ENCODE measurements at places on chromosomes 7 and 10.

DNA sequence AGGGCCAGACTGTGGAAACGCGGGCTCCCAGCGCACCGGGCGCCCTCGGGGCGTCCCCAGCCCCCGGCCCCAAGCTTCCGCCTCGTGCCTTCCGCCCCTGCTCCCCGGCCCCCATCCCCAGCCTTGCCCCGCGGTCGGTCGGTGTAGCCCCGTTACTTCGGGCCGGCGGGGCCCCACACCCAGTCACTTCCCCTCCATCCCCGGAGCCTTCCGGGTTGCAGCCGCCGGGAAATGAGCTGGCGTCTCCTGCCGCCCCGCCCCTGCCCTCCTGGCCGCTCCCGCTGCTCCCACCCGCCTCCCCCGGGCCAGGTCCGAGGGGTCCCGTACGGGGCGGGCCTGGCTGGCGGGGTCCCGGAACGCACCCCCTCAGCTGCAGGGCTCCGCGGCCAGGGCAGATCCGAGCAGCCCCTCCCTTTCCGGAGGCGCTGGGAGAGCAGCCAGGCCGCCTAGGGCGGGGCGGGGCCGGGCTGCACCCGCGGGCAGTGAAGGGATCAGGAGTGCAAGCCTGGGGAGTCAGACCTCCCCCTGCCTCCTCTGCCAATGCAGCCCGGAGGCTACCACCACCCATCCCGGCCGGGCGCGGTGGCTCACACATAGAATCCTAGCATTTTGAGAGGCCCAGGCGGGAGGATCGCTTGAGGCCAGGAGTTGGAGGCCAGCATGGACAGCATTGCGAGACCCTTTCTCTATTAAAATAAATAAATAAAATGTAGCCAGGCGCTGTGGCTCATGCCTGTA, 709 bp downstream of the ARPC1B start:
- DNase-seq, result no peak

- DNase-seq, result no peak
Measured at GRCh38 chr10:113680190-113681111, 739 bp downstream of the CASP7 start.

- DNase-seq, result no peak
Measured at GRCh38 chr10:7036951-7037350, 373.9 kb downstream of the SFMBT2 start.

GRCh38 chr10:123395906-123396305, 241.7 kb downstream of the BUB3 start:
- no peak for DNase-seq

DNA sequence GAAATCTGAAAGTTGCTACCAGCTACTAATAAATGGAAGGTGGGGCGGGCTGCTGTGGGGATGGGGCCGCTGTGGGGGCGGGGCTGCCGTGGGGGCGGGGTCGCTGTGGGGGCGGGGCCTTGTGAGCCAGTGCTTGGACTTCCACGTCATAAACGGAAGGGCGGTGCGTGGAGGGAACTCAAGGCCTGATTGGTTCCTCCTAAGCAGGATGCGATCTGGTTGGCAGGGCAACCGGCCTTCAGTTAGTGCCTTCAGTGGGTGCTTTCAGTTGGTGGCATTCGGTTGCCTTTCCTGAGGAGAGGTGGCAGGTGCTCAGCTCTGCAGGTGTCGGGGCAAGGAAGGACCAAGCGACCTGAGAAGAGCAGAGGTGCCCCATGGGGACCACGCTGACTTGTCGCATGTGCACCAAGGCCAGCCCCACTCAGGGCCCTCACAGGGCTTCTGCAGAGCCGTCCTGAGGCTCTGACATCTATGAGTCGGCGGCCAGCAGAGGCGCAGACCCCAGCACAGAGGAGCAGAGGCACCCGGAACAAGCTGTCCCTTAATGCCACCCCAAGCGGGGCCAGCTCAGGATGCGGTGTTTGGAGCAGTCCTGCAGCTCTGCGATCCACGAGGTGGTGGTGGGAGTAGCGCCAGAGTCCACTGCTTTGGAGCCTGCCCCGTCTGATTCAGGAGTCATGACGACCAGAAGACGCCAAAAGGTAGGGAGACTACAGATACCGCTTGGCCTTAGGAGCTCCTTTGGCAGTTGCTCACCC, 54.4 kb upstream of the PDSS1 start:
- DNase-seq, result no peak

DNA sequence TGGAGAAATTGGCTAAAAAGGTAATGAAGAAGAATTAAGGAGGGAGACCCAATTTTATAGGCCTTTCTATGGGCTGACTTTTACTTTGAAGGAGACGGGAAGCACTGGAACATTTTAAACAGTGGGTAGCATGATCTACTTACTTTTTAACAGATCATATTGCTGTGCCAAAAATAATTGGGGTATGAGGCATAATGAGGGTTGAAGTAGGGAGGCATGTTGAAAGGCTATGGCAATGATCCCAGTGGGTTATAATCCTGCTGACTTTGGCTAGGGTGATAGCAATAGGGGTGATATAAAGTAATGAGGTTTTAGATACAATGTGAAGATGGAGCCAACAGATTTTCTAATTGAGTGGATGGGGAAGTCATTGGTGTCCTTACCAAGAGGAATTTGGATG, 73.2 kb downstream of the GPR37 start:
- no peak for DNase-seq

- DNase-seq, result no peak
Measured at GRCh38 chr7:44172352-44172751, 16.9 kb downstream of the GCK start.

- no peak for DNase-seq
Measured at GRCh38 chr7:128234476-128235026, 6.5 kb upstream of the LEP start.

GRCh38 chr10:49760789-49761188, 1.3 kb downstream of the OGDHL start:
- no peak for DNase-seq

GRCh38 chr7:16345979-16346958, 75.1 kb downstream of the CRPPA start:
- DNase-seq, result no peak

DNA sequence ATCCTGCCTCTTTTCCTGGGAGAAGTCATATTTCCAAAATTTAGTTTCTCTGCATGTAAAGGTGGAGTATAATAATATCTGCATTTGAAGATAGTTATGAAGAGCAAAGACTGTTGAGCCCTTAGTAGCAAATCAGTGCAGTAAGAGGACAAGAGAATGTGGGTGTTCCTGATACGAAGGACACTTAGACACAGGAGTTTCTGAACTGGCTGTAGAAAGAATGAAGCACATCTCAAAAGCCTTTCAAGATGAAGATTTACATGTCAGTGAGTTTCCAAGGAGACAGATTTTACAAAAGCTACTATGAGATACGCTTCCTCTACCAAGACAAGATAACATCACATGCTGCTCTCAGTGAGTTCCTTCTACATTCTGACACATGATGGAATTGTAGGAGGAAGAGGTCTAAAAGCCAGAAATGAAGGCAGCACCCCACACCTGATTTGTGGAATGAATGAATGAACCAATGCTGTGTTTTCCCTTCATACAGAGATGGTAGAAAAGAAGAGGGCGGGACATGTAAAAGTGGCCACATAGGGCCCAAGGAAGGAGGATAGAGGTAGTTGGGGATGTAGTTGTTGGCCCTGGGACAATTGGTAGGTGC, 173.6 kb upstream of the PDE1C start:
- no peak for DNase-seq

GRCh38 chr7:101865031-101865430, 47.6 kb downstream of the CUX1 start:
- no peak for DNase-seq

- DNase-seq, result no peak
Measured at GRCh38 chr7:19051767-19052375, 65.6 kb downstream of the TWIST1 start.

GRCh38 chr7:141244435-141244834, 170.6 kb downstream of the TMEM178B start:
- no peak for DNase-seq

- DNase-seq, result no peak
Measured at GRCh38 chr10:1939016-1939415, 201.7 kb upstream of the ADARB2 start.

DNA sequence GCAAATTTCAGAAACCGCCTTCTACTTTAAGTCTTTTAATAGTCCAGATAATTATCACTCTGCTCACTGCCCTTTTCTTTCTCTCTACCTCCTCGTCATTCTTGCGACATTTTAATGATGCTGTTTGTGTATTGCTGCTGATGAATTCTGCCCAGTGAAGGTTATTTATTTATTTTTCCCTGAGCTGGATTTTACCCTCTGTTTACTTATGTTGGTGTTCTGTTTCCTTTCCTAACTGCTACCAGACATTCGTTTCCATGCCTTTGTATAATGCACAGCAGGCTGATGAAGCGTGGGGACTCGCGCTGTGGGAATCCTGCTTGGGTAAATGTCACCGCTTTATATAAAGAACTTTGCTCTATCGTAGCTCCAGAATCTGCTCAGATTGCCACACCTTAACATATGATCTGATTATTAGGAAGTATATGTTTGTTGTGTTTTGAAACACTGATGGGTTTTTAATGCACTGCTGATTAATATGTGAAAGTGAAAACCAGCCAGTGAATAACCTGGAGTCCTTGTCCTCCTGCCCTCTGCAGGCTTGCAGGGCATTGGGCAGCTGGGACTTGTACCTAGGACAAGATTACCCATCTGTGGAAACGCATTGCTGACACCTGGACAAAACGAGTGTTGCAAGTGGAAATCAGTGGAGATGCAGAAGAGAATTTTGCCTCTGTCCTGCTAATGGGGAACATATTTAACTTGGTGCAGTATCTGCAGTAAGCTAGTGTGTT, 291.5 kb downstream of the SDK1 start:
- DNase-seq, result no peak

DNA sequence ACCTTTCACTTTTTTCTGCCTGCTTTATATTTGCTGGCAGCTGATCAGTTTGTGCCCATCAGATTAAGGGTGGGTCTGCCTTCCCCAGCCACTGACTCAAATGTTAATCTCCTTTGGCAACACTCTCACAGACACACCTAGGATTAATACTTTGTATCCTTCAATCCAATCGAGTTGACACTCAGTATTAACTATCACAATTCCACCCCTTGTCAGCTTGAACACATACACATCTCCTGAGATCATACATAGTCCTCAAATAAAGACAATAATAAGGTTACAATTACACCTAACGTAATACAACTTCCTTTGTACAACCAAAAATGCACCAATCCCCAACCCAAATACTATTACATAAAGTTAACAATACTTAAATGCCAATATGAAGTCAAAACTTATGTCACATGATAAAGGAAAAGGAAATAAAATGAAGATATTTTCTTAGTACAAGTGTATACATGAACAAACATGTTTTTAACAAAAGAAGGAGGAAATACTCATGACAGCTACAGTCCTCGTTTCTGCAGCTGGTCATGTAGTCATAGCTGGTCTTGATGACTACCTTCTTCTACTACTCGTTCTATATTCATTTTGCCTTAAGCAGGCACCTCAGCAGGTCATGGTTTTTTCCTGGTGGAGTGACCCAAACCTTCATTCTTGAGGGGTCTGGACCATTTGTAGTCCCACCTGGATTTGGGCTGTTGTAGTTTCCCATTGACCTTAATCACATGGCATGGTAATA, 96.7 kb upstream of the CABCOCO1 start:
- DNase-seq, result no peak

DNA sequence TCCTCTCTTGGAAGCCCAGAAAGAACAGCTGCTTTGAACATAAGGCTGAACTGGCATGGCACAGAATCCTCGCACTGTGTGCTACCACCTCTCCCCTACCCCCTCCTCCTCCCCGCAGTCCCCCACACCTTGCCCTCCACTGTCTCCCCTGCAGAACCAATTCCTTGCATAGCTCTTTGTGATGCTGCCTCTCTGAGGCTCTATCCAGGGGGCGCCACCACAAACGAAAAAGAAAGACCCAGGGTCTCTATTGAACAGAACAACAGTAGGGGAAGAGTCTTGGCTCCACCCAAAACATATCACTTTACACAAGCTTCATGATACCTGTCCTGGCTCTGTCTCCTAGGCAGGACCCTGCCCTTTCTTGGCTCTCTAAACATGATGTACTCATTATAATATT, 26.2 kb upstream of the EBLN1 start:
- no peak for DNase-seq

- no peak for DNase-seq
Measured at GRCh38 chr7:95989301-95989700, 216.9 kb downstream of the DYNC1I1 start.

DNA sequence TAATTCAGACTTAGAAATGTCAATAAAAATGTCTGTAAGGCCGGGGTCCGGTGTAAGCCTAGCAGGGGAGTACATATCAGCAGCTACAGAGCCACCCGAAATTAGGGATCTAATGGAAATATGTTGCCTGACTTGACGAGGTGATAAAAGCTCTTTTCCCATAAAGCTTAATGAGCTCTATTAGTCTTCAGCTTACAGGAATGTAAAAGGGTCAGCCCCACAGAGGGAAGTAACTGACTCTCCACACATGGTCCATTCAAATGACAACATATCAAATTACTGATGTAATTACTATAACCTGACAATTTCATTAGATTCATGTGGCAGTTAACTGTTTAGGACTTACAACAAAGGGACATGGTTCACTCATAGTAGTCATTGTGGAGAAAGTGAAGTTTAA, 62.3 kb downstream of the ATE1 start:
- DNase-seq, result no peak

GRCh38 chr10:112052166-112052565, 131.4 kb downstream of the GPAM start:
- no peak for DNase-seq

DNA sequence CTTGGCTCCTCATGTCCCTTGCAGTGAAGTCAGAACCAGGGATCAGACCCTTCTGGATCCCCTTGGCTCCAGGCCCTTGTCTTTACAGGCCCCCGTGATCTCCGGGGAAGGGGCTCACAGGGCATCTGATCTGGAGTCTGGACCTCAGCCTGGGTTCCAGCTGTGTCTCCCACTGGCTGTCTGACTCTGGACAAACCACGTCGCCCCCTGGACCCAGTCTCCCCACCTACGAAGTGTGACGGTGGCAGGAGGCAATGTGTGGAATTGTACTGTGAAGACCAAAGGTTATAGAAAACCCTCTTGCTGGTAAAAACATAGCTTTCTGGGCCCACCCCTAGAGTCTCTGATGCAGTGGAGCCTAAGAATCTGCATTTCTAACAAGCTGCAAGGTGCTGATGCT, 15.5 kb upstream of the C10orf71 start:
- DNase-seq, result no peak

DNA sequence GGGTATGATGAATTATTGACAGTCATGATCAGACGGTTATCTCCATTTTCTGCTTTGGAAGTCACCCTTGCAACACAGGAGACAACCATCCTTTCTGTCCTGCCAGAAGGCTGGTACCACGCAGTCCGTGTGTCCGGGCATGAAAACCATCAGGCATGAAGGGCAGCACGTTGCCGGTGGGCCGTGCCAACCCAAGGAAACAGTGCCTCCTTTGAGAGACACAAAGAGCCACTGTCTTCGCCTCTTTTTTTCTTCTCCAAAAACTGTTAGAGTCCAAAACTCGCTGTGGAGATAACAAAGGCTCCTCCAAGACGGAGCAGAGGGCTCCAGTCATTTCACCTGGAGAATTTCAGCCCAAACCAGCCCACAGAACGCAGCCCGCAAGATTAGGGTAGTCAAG, 60.4 kb upstream of the ARHGAP21 start:
- no peak for DNase-seq

GRCh38 chr7:151006590-151007300, 15.9 kb downstream of the NOS3 start:
- no peak for DNase-seq

GRCh38 chr10:22531441-22531840, 182.9 kb downstream of the PIP4K2A start:
- no peak for DNase-seq
